ENCODE measurements at places on chromosomes 5 and 9.

DNA sequence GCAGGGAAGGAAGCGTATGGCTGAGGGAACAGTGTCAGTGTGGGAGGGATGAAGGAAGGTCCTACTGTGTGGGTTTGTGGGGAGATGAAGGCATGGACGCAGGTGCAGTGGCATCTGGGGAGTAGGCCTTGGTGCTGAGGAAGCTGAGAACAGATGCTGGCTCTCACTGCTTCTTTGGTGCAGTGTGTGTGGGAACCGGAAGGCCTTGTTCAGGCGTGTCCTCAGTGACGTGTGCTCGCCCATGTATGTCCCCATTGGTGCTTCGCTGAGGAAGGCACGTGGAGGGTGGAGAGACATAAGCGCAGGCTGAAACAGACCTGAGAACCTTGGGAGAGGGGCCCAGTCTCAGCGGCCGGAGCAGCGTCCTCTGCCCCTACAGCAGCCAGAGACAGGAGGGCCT lies 18.7 kb downstream of the ADAMTS13 start:
- no peak for DNase-seq

GRCh38 chr9:117681888-117682287 lies 22.3 kb upstream of the TLR4 start:
- DNase-seq: no peak

DNA sequence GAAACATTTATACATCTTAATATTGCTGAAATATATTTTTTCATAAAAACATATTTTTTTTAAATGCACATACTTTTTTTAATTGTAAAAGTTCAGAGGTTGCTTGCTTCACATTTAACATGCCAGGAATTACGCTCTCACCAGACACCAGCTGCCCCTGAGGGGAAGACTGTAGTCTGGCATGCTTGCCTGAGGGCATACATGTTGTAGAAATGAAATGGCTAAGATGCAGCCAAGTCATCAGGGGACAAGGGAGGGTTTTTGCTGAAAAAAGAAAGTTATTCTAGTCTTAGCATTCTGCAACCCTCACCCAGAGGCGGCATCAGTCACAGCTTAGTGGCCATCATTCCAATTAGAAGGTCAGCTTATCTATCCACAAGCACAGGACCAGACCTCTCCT lies 426.7 kb upstream of the FTMT start:
- no peak for DNase-seq

DNA sequence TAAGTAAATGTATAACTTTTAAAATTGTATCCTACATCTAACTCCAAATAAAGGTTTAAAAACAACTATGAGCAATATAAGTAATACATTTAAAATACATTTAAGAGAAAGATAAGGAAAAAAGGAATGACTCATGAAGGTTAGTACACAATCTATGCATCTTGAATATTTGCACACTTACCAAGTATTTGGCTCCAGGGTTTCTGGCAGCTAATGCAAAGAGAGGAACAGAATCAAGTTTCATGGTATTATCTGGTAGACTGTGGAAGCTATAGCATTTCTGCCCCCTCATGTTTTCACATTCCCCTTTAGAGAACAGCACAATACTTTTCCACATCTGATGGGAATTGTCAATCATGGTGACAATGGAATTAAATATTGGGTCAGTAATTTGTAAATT lies 132.1 kb downstream of the COX7C start:
- DNase-seq: no peak

GRCh38 chr5:67807439-67807888 lies 408.1 kb upstream of the PIK3R1 start:
- DNase-seq: no peak

Data from retinal pigment epithelial cell (primary cell).